GM23248 (cell line): ENCODE measurements at places on chromosomes 1 and 21. TPM values are rescaled to one million over a fixed set of nuclear protein-coding genes. Genes with fewer than 3 reads are reported as not detected.

LCE1A gene
- polyA plus RNA-seq = not detected in 2 replicates

DDR2 gene
- polyA plus RNA-seq = 94.7 and 96.1 TPM in 2 replicates

DNA sequence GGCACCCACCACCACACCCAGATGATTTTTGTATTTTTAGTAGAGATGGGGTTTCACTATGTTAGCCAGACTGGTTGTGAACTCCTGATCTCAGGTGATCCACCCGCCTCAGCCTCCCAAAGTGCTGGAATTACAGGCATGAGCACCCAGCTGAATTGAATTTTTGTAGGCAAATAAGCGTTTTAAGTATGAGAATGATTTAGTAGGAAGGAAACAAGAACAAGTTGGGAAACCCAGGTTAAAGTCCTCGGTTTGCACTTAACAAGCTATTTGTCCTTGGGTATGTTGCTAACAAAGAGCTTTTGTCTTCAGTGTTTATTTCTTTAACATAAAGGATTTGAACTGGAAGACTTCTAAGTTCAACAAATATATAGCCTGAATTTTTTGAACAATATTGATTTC lies 23.9 kb downstream of the BTF3L4 start:
- no peak for DNase-seq

ELF3 gene
- not detected in 2 replicates for polyA plus RNA-seq

- no peak for DNase-seq
Observed at GRCh38 chr21:36316872-36317484, 3.0 kb upstream of the MORC3 start.

GRCh38 chr1:211619033-211619996 lies 40.4 kb upstream of the SLC30A1 start:
- DNase-seq = no peak

- DNase-seq = no peak
Observed at GRCh38 chr1:202357506-202357905, 9.0 kb downstream of the PPP1R12B start.
